Tibial artery (tissue), 4 donors: ENCODE measurements at places on chromosomes 3 and 15.

DNA sequence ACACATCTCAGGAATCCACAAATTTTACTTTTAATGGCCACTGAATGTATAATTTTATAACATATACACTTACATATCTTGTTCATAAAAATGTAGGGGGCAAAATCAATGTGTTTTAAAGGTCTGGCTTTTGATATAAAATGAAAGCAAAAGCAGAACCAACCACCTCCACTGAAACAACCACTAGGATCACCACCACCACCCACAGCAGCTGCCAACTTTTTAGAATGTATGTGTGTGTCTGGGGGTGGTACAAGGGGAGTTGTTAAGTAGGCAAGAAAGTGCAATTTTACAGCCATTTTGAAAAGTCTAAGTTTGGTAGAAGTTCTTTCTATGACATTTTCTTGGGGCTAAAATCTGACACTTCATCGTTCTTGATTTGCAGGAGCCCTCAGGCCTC, 44.0 kb downstream of the OTOL1 start:
- no peak for DNase-seq

DNA sequence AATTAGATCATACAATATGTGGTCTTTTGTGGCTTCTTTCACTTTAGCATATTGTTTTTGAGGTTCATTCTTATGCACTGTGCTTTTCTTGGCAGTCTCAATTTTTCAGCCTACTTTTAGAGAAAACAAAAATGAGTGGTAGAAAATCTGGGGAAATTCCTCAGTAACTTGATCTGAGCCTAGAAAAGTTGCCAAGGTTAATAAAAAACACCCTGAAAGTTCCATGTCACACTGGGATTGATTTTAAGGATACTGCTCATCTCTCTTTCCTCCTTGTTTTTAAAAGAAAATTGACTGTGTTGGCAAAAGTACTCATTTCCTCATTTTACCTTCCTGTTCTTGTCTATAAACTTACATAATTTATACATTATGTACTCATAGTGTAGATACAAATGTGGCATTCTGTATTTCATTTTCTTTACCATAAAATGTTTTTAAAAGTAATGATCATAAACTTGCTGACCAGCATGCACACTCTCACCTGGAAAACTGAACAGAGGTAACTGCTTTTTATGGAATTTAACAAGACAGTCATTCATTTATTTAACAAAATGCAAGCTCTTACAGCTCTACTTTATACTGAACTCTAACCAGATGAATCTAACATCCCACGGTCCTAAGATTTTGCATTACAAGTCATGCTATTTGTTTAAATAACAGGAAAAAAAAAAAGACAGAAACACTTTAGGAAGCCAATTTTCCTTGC, 28.6 kb upstream of the SH3BP5 start:
- no peak for DNase-seq

DNA sequence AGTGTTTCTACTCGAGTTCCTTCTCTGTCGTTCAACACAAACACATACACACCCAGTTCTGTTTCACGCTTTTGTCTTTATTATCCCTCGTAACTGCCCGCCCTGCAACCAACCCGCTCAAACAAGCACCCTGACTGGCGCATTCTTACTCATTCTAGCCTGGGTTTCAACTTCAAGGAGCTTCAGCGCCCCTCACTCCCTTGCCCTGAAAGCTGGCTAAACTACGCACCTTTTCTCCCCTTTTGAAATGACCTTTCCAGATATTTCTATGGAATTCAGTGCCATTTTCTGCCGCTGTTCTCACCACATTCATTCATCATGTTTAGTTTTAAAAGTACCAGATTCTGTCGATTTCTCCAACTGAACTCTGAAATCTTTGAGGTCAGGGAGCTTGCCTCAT, 653 bp upstream of the MFSD1 start:
- DNase-seq, result no peak

- DNase-seq, result no peak
These were observed 158.3 kb upstream of the CGNL1 start for GRCh38 chr15:57217778-57218598.

GRCh38 chr15:86906376-86906775, 826.7 kb downstream of the AGBL1 start:
- DNase-seq, result no peak

- peak; percentile 87 for DNase-seq
These were observed 17.2 kb downstream of the MYL3 start for GRCh38 chr3:46845860-46846623.

GRCh38 chr3:16343101-16343500, 78.1 kb downstream of the OXNAD1 start:
- DNase-seq, result no peak

DNA sequence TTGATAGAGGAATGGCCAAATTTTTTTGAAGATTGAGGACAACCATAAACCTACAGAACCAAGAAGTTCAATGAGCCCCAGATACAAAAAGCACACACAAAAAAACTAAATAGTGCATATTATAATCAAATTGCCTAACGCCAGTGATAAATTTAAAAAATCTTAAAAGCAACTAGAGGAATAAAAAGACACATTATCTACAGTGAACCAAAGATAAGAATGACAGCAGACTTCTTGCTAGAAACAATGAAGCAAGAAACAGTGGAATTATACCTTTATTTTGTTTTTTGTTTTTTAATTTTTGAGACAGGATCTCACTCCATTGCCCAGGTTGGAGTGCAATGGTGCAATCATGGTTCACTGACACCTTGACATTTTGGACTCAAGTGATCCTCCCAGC, 9.9 kb upstream of the SAMD7 start:
- no peak for DNase-seq

DNA sequence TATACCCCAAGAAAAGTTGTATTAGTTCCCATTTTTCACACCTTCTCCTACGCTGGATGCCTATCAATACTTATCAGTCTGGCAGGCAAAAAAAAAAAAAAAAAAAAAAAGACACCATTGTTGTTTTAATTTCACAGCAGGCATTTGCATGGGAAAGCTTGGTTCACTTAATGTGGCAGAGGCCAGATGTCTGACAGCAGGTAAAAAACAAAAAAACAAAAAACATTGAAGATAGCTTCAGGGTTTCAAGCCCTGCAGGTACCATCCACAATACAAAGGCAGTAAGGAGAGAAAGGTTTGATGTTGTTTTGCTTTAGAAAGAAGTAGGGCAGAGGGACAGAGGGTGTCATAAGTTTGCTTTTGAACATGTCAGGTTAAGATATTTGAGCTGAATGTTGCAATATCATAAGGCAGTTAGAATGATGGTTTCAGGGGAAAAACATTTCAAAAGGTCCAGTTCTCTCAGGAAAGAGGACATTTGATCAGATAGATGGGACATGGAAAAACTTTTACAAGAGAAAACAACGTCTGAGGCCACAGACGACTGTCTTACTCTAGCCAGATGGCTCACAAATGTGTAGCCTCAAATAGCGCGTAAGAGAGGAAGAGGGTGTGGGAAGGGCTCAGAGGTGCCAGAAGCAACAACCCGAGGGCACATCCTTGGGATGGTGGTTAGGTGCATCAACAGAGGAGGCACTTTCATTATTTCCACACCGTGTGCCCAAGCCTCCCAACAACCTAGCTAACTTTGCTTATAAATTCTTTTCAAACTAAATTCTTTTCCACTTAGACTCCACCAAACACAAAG, 25.7 kb downstream of the PCOLCE2 start:
- DNase-seq, result peak; percentile 77

- DNase-seq, result no peak
These were observed 658.4 kb upstream of the NECTIN3 start for GRCh38 chr3:110413266-110413665.

DNA sequence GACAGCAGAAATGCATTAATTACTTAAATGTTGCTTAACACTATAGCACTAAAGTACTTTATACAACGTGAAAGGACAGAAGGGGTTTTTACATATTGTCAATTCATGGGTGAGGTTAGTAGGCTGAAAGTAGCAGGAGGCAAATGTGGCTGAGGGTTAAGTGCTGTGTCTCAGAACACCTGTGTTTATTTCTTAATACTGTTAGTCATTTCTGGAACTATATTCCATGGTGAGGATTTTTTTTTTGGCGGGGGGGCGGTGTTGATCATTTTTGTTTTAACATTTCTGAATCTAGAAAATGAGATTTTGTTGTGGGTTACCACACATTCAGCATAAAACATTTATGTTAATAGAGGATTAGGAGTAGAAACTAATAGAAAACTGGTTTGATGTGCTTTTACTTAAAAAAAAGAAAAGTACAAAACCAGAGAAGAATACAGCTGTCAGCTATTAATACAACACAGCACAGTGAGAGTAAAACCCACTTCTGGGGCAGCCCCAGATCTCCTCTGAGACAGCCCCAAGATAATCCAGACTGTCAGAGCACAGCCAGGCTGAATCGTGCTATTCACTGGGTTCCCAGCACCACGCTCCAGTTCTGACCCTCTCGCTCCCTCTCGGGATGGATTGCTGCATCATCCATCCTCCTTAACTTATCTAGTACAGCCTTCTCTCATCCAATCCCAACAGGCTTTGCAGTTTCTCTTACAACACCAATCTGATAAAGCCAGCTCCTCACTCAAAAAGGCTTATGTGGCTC, 307.7 kb downstream of the TUSC7 start:
- DNase-seq, result no peak

- DNase-seq, result no peak
These were observed 135.2 kb downstream of the TP63 start for GRCh38 chr3:189766416-189766815.
